ENCODE measurements at places on chromosomes 2 and 18.
A peak's percentile ranks its signal among the peaks of the same experiment; 100 is the strongest.

- no peak for DNase-seq
Observed at GRCh38 chr2:152647552-152647951, 69.7 kb downstream of the PRPF40A start.

DNA sequence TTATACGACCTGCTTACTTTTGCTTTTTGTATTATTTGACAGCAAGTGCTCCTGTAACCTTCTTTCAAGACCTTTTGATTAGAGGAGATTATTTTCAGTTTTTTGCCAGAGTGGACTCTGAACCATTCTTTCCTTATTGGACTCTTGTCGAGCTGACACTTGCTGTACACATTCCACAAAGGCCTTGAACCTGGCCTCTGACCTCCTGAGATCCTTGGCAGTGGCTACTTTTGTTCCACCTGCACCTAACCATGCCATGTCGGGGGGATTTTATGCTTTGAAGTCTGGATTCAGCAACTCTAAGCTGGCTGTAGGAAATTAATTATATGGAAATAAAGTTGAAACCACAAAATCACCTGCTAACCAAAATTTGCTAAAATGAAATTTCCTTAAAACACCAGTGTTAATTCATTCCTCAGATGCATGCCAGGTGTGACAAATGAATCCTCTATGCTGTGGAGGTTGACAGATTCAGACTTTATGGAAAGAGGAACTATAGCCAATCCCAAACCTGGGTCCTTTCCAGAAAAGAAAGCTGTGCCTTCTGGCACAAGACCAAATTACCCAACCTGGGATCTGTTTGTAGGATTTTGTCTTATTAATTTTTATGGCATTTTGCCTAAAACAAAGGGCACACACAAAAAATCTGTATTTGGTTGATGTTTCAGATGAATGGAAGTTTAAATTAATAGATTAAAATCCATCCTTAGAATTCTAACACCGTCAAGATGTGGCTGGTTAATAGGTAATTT lies 110.4 kb downstream of the CDC42EP3 start:
- DNase-seq = no peak

- no peak for DNase-seq
Observed at GRCh38 chr18:36843784-36844183, 14.9 kb downstream of the KIAA1328 start.

DNA sequence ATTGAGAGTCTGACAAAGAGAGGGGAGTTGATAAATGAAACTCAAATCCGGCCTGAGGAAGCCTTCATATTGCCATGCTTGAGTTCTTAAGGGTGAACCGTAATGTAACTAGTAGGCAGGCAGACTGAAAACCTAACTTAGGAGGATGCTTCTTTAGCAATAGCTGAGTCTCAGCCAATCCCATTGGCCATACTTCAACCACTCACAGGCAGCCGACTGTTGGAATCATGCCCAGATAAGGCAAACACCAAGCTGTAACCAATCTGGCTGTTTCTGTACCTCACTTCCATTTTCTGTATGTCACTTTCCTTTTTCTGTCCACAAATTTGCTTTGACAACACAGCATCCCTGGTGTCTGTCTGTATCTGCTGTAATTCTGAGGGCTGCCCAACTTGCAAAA lies 39.5 kb downstream of the TPRKB start:
- no peak for DNase-seq

- DNase-seq = peak; percentile 25
Observed at GRCh38 chr18:8389391-8390340, 219.6 kb upstream of the RAB12 start.

- no peak for DNase-seq
Observed at GRCh38 chr2:235232449-235233433, 261.1 kb upstream of the AGAP1 start.

- no peak for DNase-seq
Observed at GRCh38 chr2:32811696-32812095, 135.1 kb upstream of the LTBP1 start.

DNA sequence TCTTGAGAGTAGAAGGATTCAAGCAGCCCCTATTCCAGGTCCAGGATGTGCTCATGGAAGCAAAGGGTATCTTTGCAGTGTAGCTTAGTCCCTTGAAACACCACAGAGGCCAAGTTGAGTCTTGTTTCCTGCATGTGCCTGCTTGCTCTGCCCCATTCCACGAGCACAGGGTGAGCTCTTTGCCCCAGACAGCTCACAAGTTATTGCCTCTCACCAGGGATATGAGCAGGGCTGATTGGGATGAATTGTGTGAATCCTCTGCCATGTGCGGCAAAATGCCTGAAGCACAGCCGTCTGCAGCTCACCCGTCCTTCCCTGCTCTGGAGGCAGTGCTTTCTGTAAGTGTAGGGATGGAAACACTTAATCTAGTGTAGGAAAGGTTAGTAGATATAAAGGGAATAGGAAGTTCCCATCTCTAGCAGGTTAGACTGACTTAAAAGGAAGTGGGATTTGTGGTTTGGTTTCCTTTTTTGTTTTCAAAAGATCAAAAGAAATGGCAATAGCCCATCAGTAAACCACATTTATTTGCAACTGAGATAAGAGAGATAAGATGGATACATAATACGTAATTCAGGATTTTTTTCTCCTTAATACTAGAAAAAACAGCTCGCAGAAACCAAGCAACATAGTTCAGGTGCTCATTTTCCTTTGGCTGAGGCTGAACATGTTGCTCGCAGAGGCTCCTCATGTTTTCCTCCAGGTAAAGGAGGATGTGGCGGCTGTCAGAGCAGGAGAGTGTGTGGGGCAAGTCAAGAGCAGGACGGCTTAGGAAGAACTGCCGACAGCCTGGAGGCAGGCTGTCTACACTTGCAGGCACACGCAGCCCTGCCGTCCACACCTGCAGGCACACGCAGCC lies 41.4 kb downstream of the TMEM182 start:
- no peak for DNase-seq
